Left renal cortex interstitium (tissue), 4 donors: ENCODE measurements at places on chromosomes 3 and 15. TPM values are rescaled to one million over a fixed set of nuclear protein-coding genes. Genes with fewer than 3 reads are reported as not detected.

DNA sequence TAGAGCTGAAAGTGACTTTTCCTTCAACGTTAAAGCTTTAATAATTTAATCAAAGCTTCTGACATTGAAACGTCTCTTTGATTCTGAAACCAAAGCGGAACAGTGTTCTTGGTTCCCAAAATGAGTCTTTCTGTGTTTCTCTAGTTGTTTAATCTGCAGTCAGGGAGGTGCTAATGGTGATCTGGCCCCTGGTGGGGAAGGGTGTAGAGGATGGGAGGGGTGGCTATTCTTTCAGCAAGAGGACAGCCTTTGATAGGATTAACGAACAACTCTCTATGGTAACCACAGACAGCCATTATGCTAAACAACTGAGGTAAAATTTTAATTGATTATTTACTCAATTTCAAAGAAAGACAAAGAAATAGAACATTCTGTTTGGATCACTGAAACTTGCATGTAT, 79.9 kb upstream of the CADPS start:
- DNase-seq: no peak

DNA sequence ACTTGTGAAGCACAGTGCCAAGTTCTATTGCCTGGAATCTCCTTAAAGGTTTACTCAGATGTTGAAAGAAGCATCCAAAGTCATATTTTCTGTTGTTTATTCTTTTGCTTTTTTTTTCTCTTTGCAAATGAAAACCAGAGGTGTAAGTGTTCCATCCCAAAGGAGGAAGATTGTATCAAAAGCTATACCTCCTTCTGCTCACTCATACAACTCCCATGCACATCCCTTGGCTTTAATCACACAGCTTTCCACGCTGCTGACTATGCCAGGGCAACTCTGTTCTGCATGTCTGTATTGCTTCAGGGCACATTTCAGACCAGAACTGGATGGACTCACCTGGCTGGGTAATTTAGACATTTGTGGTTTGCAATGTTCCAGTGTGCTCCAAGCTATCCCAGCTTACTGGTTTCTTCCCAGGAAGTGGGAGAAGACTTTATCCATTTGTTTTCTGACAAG, 399.6 kb upstream of the TBL1XR1 start:
- no peak for DNase-seq

STRIT1 gene
- polyA plus RNA-seq: 3.7 TPM

C15orf62 gene
- polyA plus RNA-seq: 1.6 TPM

GRCh38 chr3:186451371-186451770, 89.3 kb upstream of the DGKG start:
- DNase-seq: no peak

GRCh38 chr15:31346367-31347066, 19.9 kb downstream of the KLF13 start:
- DNase-seq: no peak

GRCh38 chr15:57218826-57219576, 157.3 kb upstream of the CGNL1 start:
- no peak for DNase-seq

ANKRD34C gene
- polyA plus RNA-seq: 0.08 TPM

OXTR gene
- polyA plus RNA-seq: 2.1 TPM

GRCh38 chr3:159528251-159528895, 460.3 kb upstream of the IL12A start:
- DNase-seq: no peak

GRCh38 chr15:29066838-29067237, 181.1 kb downstream of the APBA2 start:
- no peak for DNase-seq

GRCh38 chr3:49388289-49388820, 23.4 kb downstream of the RHOA start:
- no peak for DNase-seq

NOX5 gene
- polyA plus RNA-seq: 1.0 TPM

- no peak for DNase-seq
Measured at GRCh38 chr3:40534283-40534682, 9.5 kb downstream of the ZNF621 start.

DNA sequence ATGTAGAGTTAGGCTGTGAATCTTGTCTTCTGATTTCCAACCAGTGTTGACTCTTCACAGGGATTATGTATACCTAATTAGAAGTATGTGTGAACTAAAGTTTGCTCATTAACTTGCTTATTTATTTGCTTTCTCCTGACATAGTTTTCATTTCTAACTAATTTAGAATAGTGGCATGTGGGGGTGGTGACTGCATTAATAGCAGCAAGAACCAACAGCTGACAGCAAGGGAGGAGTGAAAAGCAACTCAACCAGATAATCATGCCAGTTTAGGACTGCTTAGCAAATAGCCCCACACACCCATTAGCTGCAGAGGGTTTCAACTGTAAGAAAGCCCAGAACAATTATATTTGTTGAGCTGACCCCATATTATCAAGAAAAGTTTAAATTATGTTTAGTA, 3.8 kb downstream of the ST3GAL6 start:
- no peak for DNase-seq

TMEM266 gene
- polyA plus RNA-seq: 12.0 TPM

TTLL13 gene
- 0.18 TPM for polyA plus RNA-seq

DNA sequence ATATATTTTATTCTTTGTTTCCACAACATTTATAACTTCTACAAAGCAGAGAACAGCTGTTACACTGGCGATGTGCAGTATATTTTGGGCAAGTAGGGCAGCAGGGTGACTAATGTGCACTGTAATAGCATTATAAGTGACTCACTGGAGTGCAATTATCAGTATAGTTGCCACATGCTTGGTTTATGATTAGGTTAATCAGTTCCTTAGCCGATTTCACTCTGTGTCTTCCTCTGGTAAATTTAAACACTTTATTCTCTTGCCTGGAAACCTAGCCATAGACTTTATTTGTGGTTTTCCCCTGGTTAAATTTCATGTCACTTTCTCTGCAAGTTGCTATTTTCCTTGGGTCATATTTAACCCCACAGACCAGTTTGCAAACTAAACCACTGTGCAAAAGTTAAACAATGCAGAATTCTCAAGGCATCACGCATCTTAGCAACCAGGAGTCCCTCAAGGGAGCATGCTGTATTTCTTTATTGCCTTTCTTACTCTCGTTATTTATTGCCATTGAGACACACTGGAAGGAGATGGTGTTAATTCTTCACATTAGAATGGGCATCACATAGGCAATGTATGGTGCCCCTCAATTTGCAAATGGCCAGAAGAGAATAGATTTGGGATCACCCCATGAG, 690.2 kb upstream of the DPPA4 start:
- no peak for DNase-seq

KNG1 gene
- 138 TPM for polyA plus RNA-seq

DNA sequence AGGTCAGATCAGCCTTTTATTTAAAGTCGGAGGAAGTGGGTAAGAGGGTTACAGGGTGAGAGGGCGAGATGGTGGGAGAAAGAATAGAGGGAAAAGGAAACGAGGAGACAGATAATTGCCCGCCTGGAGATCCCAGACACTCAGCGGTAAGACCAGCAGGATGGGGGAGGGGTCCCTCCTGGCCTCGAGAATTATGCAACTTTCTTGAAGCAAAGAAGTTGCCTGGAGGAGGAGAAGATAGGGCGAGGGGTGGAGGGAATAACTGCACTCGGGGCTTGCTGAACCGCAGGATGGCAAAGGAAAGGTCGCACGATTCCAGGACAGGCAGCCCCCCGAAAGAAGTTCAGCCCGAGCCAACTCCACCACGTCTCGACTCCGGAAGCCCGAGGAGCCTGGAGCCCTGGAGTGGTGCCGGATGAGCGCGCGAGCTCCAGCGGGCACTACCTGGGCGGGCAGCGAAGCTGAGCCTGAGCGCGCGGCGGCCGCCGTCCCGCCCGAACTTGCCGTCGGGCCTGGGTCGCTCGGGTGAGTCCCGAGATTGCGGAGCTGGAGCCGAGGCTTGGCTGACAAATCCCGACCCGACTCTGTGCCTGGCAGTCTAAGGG, 402 bp downstream of the WWTR1 start:
- no peak for DNase-seq

FRMD4B gene
- 45.7 TPM for polyA plus RNA-seq

DNA sequence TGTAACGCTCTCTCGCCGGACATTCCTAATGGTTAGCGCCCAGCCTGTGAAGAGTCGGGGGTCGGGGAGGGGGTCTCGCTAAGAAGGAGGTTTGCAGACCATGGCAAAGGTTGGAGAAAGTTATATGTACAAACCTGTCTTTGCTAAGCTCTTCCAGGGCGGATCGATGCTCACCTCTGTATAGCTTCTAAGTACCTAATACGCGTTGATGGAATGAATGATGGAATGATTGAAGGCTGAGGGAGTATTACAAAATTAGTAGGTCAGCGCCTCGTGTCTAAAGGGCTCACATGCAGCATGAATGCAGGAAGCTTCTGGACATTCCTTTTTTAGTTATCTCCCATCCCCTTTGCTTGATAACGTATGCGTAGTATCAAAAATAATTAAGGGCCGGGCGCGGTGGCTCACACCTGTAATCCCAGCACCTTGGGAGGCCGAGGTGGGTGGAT, 305 bp upstream of the KPNA1 start:
- no peak for DNase-seq

DNA sequence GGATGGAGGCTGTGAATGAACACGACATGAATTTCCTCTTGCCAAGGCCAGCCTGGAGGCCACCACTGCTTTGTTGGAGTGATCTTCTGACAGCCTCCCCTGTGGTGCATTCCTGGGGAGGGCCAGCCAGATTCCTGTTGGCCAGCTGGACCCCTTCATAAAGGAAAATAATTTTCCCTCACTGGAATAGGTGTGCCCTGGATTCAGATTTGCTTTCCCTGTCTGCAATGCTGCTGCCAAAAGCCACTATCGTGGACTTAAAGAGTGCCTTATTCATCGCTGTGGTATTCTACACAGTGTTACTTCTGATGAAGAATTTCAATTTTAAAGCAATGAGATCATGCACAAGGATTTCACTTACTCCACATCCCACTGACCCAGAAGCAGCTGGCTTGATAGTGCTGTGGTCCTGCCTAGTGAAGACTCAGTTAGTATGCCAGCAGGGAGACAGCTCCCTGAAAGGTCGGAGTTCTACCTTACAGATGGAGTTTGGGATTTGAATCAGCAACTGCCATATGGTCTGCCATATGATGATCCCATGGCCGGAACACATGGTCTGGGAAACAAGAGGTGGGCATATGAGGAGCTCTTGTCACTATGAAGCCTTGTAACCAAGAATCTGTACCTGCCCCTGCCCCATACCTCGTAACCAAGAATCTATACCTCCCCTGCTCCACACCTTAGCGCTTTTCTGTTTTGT, 145.2 kb downstream of the KLF13 start:
- no peak for DNase-seq

- DNase-seq: no peak
Measured at GRCh38 chr3:94909726-94910125, 846.9 kb downstream of the NSUN3 start.

DNA sequence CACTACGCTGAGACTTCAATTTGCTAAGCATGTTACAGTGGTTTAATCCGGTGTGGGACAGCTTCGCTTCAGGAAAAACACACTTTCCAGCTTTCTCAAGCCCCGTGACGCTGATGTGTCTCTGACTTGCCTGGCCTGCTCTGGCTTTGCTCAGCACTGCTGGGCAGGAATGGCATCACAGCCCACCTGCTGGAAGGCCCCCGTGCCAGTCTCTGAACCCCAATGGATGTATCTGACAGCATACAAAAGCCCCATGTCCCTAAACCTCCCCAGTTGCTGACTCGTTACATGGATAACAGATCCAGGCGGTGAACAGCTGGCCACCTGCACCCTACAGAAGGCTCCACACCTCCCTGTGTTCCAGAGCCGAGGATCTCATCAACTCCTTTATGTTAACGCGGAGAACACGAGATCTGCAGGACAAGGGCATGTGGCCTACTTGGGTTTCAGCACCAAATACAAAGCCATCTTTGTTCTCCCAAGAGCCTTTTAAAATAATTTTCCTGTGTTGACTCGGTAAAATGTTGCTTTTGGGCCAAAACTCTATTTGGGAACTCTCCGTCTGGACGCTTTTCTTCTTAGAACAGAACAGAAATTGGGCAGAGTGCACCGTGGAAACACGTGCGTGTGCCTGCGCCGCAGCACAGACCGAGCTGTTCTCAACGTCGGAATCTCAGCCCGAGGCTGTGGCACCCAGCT, 61.4 kb downstream of the ATP10A start:
- no peak for DNase-seq

FOXB1 gene
- polyA plus RNA-seq: not detected

DNA sequence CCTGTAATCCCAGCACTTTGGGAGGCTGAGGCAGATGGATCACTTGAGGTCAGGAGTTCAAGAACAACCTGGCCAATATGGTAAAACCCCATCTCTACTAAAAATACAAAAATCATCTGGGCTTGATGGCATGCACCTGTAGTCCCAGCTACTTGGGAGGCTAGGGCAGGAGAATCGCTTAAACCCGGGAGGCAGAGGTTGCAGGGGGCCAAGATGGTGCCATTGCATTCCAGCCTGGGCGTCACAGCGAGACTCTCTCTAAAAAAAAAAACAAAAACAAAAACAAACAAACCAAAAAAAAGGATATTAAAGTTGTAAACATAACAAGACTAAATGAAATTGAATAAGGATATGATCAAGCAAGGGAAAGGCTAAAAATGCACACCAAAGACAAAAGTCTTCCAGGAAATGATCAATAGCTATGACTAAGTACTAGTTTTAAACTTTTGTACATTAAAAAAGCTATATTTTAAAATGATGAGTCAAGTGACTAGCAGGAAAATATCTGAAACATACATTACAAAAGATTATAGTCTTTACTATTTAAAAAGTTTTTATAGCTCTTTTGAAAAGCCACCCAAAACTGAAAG, 28.6 kb downstream of the KLHL6 start:
- DNase-seq: no peak

DNA sequence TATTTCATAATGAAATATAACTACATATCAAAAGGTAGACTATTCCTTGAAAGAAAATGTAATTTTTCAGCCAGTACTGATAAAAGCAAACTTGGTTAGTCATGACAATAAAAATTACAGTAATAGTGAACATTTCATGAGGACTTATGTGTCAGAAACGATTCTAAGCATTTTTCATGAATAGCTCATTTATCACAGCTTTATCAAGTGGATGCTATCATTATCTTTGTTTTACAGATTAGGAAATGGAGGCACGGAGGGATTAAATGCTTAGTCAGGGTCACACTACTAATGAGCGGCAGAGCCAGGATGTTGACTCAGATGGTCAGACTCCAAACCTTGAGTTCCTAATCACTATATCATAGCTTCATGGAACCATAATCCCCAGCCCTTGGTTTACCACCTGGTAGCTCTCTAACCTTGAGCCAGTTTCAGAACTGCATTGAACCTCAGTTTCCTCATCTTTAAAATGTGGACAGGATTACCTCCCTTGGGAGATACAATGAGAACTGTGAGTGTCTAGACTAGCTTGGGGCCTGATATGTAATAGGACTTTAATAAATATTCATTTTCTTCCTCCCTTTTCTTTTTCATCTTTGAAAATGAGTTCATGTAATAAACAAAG, 85.4 kb downstream of the TNIK start:
- no peak for DNase-seq

GRCh38 chr3:137464341-137464740, 299.8 kb upstream of the SOX14 start:
- no peak for DNase-seq

DNA sequence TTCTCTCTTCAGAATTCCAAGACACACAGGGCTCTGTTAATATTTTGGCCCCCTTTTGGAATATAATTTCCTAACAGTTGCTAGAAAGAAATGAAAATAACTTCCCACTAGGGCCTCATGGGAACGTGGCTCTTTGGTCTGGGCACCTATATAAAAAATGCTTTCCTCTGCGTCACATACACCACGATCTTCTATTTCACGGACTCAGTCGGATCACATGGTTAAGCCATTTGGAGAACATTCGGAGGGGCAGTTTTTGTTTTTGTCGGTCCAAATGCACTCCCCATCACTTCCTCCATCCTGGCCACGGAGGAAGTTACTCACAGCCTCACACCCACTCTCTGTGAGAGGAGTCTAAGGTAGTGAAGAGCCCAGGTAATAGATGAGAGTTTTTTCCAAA, 21.0 kb downstream of the TMEM44 start:
- no peak for DNase-seq

RPSA gene
- 1,561 TPM for polyA plus RNA-seq
